ENCODE measurements at places on chromosomes 7 and 10.

DNA sequence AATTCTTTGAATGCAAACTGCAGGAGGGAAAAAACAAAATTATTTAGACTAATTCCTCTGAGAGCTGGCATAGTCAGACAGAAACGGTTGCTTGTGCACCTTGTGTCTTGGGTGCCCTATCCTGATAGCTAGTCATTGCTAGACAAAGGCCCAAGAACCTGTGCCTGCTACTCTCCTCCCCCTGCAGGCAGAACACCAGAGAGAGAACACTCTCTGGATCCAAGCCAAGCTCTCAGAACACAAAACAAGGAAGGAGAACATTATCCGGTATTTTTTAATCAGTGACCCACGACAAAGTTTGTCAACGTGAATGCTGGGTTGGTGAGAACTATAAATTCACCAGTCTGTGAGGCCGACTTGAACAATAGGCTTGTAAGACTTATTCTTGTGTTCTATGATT is 18.8 kb upstream of the PPP1R9A start:
- no peak for DNase-seq

GRCh38 chr7:116277070-116277469 is 66.7 kb downstream of the TES start:
- DNase-seq, result no peak

DNA sequence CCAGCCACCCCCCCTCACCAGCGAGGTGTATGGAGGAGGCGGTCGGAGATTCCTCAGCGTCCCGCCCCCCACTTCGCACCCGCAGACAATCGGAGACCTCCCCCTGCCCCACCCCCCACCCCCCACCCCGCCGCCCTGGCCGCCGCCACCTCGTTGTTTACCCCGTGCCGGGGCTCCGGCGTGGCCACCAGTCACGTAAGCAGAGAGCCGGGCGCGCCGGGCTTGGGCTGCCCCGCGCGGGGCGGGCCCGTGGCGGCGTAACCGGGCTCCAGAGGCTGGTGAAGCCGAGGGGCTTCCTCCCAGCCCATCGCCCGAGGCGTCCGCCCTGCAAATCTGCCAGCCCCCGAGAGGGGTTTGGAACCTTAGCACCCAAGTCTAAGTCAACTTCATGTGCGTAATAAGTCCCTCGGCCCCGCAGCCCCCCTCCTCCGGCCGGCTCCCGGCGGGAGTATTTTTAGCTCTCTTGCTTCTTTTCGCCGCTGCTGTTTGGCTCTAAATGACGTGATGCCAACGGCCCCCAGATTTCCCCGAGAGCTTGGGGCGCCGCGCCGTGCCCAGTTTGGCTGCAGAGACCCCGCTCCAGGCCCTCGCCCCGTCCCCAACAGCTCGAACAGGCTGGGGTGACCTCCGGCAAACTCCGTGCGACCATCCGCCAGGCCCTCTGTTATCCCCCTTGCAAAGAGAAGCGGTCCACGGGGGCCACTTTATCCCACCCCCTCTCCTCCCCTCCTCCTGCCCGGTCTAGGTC is 2.7 kb downstream of the MXI1 start:
- no peak for DNase-seq

- DNase-seq, result peak; percentile 25
Observed at GRCh38 chr10:99395750-99396445, 34.5 kb downstream of the GOT1 start.

DNA sequence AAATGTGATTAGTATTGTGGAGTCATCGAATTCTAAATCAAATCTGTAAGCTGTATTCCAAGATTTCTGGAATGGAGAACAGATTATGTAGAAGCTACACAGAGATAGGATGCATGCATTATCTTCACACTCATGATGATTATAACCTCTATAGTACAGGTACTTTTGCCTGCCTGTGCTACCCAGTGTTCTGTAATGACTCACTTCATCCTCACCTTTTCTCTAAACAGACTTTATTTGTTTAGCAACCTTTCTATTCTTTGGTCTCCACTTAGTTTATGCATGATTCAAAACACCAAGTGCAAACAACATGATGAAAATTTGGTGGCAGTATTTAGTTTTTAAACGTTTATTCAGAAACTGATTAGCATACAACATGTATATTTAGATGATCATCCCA is 68.4 kb upstream of the PRPS1L1 start:
- DNase-seq, result no peak

DNA sequence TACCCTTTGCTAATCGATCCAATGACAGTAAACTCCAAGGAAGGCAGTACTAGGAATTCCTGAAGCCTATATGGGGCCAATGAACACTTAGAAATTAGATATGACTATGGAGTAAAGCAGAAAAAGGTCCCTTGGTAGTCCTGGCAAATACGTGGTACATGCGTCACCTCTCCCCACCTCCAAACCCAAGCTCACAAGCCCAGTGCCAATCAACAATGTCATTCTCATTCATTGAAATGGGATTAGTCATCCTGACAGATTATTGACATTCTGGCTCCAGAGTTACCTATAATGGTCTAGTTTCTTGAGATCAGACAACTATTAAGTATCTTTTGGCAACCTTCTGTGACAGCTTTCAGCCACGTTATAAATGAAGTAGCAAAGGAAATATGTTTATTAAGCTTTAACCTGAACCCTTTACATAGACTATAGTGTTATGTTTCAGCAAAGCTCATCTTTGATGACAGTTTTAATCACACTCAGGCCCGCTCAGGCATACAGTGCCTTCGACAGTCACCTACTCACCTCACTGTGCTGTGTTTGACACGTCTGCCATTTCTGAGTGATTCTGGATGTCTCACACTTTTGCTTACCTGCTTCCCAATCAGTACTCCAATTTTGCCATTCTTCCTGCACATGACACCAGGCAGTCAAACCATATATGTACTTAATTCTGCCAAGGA is 69.6 kb upstream of the ADO start:
- no peak for DNase-seq

DNA sequence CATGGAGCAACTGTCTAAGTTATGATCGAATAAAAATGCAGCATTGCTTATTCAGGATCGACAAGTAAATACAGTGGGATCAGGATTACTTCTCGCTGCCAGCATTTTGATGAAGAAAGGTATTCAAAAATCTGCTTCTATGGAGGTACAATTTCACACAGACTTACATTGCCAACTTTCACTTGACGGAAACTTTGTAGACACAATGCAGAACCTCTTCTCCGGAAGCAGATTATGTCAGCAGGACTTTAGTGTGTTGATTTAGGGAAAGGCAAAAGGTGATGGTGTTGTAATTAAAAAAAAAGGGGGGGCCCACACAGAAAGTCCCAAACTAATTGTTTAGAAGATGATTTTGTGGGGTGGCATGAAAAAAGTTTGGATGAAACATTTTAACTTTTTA is 462.4 kb upstream of the KLF6 start:
- DNase-seq, result no peak

DNA sequence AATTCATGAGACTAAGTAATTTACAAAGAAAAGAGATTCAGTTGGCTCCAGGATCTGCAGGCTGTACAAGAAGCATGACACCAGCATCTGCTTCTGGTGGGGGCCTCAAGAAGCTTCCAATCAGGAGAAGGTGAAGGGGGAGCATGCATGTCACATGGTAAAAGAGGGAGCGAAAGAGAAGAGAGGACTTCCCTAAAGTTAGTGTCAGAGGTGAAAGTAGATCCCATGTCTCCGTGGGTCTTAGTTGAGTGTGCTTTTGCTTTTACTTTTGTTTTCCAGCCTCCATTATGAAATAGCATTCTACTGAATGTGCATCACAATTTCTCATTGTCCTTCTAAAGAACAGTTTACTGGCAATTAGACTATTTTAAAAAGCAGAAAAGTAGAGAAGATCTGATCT is 213.6 kb upstream of the FZD1 start:
- no peak for DNase-seq

DNA sequence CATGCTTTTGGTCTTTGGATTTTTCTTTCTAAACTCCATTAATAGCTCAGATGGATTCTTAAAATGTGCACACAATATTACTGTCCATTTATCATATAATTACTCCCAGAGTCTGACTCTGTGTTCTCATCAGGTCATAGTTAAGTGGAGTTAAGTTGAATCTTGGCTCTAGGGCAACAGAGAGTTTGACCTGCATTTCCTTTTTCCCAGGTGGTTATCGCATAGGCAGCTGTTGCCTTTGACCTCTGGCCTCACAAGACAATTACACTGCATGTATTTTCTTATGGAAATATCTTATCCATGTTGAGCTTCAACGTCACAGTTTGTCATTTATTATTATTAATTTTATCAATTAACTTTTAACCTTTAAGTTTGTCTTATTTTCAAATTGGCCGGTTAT is 237.5 kb upstream of the HGF start:
- DNase-seq, result no peak

- DNase-seq, result peak; percentile 31
Observed at GRCh38 chr10:79069325-79070080, 737 bp downstream of the ZMIZ1 start.

DNA sequence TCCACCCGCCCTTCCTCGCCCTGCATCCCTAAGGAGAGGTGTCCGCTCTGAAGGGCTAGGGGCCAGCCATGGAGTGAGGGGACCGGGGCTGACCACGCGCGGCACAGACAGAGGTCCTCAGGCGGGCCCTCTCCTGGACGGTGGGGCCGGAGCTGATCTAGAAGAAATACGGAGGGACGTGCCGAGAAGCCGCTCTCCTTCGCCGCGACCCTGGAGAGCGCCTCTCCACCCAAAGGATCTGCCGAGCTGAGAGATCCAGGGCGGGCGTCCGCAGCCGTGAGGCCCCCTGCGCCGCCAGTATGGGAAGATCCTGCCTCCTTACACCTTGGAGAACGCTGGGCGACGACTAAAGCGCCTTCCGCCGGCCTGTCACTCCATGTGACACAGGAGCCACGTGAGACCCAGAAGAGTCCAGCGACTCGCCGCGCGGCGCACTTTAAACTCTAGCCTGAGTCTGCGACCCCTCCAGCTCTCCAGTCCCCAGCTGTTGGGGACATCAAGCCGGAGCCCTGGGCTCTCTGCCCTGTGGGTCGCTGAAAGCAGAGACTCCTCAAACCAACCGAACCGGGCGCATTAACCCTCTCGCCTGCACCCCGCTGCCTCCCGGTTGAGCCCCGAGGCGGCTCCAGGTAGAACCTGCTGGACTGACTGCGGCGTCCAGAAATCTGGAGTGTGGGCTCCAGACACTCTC is 1.5 kb upstream of the SFMBT2 start:
- DNase-seq, result no peak

GRCh38 chr7:139771001-139771956 is 6.5 kb downstream of the HIPK2 start:
- no peak for DNase-seq

- DNase-seq, result no peak
Observed at GRCh38 chr7:134028853-134029252, 98.3 kb upstream of the LRGUK start.

- DNase-seq, result no peak
Observed at GRCh38 chr7:136652635-136653370, 215.6 kb upstream of the CHRM2 start.

GRCh38 chr10:110355922-110356627 is 51.4 kb upstream of the SMNDC1 start:
- no peak for DNase-seq

DNA sequence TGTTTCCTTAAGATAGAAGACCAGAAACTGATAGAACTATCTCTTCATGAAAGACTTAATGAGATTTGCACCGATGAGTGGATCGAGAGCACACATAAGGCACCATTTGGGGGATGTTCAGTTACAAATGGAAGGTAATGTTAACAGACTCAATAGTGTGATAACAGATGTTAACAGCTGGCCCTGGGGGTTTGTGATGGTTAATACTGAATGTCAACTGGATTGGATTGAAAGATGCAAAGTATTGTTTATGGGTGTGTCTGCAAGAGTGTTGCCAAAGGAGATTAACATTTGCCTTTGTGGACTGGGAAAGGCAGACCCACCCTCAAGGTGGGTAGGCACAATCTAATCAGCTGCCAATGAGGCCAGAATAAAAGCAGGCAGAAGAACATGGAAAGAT is 130.5 kb upstream of the DGKB start:
- DNase-seq, result no peak

DNA sequence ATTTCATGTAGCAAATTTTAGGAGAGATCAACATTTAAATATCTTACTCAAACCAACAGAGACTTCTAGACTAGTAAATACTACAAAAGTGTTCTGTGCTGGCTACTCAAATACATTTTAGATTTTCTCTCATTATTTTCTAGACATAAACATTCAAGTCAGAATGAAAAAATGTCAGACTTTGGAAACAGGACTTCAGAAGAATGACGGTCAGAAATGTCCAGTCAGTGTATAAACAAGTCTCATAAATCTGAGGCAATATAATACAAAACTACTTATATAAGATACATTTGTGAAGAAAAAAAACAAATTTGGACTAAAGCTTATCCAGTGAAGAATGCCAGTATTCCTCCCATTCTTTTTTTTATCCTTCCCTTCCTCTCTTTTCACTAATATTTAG is 25.9 kb downstream of the RNLS start:
- DNase-seq, result no peak

DNA sequence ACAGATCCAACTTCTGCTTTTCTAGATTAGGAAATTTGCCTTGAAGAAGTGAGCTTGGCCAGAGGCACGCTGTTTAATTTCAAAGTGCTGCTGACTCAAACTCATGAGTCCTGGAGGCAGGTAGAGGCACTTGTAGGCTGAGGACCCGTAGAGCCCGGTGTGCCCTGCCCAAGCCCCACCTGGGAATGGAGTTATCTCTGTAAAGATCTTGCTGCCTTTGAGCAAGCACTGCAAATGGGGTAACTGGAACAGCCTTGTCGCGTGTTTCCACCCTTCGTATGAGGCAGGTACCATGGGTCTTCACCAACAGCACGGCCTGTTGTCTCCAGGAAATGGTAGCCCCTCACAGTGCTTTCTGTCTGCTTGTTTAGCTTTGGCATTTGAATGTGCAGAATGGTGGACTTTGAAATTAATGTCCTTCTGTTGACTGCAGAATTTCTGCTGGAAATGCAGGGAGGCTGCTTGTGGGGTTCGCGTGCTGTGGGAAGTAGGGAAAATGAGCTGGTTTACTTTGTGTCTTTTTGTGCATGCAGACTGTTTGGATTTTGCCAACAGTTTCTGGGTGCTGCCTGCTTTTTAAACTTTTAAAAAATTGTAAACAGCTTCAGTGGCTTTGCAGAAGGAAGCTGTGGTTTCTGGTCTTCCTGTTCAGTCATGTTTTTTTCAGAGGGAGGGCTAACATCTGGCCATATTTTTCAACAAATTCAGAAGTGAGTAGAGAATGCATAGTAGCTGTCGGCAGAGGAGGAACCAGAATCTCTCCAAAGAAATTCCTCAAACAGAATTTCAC is 27.2 kb downstream of the CCM2 start:
- no peak for DNase-seq

DNA sequence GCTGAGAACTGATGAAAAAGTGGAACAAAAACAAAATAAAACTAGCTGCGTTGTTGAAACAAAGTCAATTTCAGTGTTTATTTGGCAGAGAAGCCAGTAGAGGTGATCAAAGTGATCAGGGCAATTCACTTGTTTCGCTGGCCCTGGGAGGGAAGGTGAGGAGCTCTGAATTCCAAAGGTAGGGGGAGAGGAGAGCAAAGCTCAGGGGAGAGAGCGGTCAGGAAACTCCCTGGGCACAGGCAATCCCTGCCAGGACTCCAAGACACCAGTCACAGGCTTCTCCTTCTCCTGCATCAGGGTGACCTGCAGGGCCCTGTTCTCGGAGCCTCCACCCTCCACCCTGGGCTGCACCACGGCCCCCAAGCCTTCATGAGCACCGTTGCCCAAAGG is 6.8 kb upstream of the KIAA1217 start:
- DNase-seq, result no peak

- no peak for DNase-seq
Observed at GRCh38 chr7:88669913-88670312, 89.6 kb upstream of the ZNF804B start.
